ENCODE measurements at places on chromosomes 13 and 19.

GRCh38 chr19:37983916-37984315 is 76.9 kb downstream of the SIPA1L3 start:
- no peak for DNase-seq

- DNase-seq, result peak; percentile 46
These were observed 20.0 kb downstream of the KLF12 start for GRCh38 chr13:74114202-74114601.

GRCh38 chr13:109673477-109673876 is 112.9 kb downstream of the IRS2 start:
- peak; percentile 12 for DNase-seq

DNA sequence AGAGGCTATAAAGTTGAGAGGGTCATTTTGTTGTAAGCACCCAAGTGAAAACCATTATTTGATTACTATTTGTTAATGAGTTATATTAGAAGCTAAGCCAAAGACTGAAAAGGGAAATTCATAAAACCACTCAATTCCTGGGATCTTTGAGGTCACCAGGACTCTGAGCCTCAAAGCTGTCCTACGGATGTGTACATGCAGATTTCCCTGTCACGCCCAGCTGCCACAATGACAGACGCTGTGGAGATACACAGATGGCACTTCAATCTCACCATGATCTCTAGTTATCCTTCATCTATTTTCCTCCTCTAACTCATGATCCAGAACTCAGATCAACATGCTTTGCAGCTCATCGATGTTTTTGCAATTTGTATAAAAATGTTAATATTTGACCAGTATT is 403.5 kb upstream of the MIR17HG start:
- DNase-seq, result no peak

GRCh38 chr13:69857183-69857821 is 250.3 kb upstream of the ATXN8OS start:
- peak; percentile 12 for DNase-seq

- DNase-seq, result no peak
These were observed 1.4 kb upstream of the FREM2 start for GRCh38 chr13:38685431-38685830.

DNA sequence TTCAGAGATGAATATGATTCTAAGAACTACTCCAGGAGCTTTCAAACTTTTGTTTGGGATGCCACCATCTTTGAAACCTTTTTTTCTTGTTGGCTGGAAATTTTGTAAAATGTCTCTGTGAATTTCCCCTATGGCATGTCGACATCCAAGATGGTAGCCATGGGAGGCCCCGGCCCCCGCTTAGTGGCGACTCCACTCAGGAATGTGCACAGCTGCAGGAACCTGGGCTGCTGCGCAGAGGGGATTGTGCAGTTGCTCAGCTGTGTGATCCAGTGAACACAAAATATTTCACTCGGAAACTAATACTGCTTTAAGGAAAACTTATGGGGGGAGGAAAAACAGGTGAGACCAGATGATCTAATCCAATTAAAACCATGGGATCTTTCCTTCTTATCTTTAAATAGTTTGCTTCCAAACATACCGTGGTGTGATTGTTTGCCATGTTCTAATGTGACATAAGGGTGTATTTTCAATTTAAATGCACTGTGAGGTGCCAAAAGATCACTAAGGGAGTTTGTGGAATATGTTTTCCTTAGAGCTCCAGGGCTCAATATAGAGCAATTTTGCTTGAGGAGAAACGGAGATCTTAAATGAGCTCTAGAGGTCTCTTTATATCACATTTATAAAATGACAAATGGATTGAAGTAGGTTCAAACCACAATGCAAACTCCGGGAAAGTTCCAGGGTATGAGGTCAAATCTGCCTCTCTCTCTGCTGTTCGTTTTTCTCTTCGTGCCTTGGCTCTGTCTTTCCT is 497.7 kb downstream of the FGF9 start:
- no peak for DNase-seq

DNA sequence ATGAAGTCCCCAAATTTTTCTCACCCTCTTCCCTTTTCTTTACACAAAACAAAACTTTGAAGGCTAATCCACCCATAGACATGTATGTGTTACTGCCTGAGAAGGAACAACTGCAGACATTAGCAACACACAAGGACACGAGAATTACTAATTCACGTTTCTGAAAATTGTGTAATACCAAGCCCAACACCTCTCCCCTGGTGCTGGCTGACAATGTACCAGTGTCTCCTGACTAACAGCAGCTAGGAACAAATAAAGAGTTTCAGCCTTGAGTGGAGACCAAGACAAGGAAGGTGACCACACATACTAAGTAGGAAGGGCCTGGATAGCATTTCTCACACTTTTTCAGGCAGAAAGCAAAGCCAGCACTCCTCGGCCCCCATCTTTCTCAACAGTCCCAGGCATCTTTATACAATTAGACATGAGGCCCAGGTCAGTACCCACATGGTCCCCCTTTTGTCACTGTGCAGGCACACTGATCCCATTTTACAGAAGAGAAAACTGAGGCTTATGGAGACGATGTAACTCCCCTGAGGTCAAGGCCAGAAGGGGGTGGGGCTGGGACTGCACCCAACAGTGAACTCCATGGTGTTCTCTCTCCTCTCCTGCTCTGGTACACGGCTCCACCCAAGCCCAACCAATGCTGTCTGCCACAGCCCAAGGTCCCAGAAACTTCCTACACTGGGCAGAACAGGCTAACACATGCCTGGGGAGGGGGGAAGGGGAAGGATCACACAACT is 8.7 kb downstream of the BRD4 start:
- DNase-seq, result peak; percentile 64

GRCh38 chr13:22700246-22700887 is 480.4 kb upstream of the SGCG start:
- no peak for DNase-seq

GRCh38 chr19:10587022-10587838 is at the start of gene AP1M2:
TSS of gene AP1M2 (minus strand) at chr19:10587312. CDS start at chr19:10587231, 81 bp downstream.
- no peak for DNase-seq

GRCh38 chr13:28575200-28575599 is 80.3 kb upstream of the FLT1 start:
- no peak for DNase-seq

GRCh38 chr19:43618921-43619261 is 538 bp downstream of the ZNF428 start:
- DNase-seq, result no peak

DNA sequence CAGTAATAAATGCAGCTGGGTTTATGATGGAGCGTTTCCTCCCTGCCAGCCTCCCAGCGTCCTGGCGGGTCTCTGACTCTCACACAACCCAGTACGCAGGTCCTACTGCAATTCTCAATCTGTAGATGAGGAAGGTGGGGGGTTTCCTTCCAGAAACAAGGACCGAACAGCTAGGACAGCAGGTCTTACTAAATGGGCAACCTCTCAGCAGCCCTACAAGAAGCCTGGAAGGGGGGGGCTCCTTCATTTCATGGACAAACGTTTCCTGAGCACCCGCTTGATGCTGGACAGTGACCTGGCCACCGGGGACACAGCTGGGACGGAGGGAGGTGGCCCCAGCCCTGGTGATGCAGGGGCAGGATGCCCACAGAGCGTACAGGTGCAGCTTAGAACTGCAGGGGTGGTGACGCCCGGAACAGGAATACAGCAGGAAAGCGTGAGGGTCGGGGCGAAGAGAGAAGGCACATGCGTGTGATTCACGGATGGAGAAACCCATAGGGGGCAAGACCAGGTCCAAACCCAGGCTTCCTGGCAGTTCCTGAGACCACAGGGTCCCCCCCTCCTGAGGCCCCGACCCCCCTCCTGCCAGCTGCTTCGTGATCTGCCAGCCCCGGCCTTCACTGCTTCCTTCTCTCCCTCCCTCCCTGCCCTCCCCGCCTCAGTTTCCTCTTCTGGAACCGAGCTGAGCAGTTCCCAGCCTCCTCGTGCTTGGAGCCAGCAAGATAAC is 732 bp upstream of the C2CD4C start:
- no peak for DNase-seq

- DNase-seq, result peak; percentile 50
These were observed 110.2 kb downstream of the STK24 start for GRCh38 chr13:98466634-98467236.

- DNase-seq, result no peak
These were observed 2.6 kb downstream of the GRIK5 start for GRCh38 chr19:42067315-42067888.

GRCh38 chr13:50476577-50477285 is 366.8 kb downstream of the DLEU7 start:
- DNase-seq, result no peak

GRCh38 chr19:5142725-5143097 is 173.8 kb downstream of the KDM4B start:
- no peak for DNase-seq

- no peak for DNase-seq
These were observed 48.2 kb upstream of the CALM3 start for GRCh38 chr19:46552891-46553290.

- no peak for DNase-seq
These were observed 4.0 kb downstream of the HSD11B1L start for GRCh38 chr19:5684694-5685430.

DNA sequence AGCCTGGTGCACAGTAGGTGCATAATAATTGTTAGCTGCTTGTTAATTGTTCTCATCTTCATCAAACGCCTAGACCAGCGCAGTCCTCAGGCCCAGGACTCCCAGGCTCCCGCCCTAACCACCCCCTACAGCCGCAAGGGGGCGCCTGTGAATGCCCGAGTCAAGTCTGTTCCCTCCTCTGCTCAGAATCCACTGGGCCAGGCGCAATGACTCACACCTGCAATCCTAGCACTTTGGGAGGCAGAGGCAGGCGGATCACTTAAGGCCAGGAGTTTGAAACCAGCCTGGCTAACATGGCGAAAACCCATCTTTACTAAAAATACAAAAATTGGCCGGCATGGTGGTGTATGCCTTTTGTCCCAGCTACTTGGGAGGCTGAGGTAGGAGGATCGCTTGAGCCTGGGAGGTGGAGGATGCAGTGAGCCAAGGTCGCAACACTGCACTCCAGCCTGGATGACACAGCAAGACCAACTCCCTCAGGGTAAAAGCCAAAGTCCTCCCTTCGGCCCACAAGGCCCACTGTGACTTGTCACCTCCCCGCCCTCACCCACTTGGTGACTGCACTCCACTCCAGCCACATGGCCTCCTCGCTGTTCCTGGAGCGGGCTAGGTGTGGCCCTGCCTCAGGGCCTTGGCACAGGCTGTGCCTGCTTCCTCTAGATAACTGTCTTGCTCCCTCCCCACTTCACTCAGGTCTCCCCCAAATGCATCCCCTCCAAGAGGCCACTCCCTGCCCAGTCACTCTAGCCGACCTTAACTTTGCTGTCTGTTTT is 9.1 kb downstream of the ZNF653 start:
- peak; percentile 78 for DNase-seq

- DNase-seq, result no peak
These were observed 351.3 kb upstream of the TMTC4 start for GRCh38 chr13:101025925-101026324.

GRCh38 chr13:73607489-73608156 is 526.6 kb downstream of the KLF12 start:
- no peak for DNase-seq

- no peak for DNase-seq
These were observed 269.9 kb downstream of the DACH1 start for GRCh38 chr13:71597150-71597549.

DNA sequence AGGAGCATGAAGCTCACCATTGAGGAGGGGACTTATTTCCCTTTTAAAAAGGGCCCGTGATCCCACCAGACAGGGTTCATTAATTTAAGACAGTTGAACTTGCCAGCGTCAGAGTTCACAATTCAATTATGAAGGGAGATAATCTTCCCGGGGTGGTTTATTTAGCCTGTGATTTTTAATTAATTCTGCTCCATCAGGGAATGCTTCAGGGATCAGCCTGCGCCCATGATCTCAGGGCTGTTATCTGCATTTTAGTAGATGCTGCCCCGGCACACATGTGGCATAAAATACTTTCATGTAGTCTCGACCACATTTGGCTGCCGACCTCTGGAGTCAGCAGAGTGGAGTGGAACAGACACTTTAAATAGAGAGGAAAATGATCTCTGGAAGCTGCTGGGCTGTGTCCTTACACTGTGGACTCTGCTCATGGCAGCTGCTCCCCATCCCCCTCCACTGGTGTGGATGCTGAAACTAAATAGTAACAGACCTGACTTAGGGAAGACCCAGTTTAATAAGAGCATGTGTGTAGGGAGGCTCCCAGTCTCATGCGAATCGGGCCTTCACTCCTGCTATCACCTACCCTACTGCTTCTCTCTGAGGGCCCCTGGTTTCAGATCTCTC is 256.9 kb downstream of the TEX29 start:
- DNase-seq, result no peak

DNA sequence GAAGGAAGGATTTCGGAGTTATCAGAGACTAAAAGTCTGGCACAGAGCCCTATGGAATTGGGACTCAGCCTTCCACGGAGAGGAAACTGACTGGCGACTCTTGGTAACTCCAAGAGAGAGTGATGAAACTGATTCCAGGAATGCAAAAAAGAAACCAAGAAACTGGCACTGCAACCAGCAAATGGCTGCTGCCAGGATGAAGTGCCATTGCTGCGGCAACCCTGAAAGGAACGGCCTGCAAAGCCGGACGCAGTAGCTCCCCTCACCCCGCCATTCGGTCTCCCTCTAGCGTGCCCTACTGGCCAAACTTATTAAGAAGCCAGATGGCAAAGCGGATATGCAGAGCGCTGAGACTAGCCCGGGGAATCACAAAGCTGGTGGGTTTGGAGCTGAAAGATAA is 236.0 kb downstream of the PCDH9 start:
- peak; percentile 89 for DNase-seq

DNA sequence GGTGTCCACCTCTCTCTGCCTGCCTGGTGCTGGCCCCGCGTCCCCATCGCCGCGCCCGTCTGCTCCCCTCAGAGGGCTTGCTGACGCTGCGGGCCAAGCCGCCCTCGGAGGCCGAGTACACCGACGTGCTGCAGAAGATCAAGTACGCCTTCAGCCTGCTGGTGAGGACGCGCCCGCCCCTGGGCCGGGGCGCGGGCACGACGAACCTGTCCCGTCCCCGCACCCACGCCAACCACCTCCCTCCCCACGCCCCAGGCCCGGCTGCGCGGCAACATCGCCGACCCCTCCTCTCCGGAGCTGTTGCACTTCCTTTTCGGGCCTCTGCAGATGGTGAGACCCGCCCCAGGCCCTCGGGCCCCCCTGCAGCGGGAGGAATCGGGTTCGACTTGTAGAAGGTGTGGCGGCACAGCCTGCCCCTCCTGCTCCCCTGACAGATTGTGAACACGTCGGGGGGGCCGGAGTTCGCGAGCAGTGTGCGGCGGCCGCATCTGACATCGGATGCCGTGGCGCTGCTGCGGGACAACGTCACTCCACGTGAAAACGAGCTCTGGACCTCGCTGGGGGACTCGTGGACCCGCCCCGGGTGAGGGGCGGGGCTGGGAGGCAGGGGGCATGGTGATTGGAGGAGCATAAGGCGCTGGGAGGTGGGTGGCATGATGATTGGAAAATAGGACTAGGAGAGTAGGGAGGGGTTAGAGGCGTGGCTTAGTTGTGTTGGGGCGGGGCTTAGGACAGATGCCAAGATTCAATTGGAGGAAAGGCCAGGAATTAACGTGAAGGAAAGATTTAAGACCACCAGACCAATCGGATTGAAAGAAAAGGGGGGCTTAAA is 6.6 kb downstream of the EPS8L1 start:
- DNase-seq, result peak; percentile 43

Data from LHCN-M2 (cell line).